ENCODE measurements at places on chromosomes 4 and X.

GRCh38 chrX:13808293-13808692 is 8.6 kb downstream of the GPM6B start:
- DNase-seq: no peak

GRCh38 chr4:7396186-7396910 is 38.4 kb downstream of the PSAPL1 start:
- no peak for DNase-seq

DNA sequence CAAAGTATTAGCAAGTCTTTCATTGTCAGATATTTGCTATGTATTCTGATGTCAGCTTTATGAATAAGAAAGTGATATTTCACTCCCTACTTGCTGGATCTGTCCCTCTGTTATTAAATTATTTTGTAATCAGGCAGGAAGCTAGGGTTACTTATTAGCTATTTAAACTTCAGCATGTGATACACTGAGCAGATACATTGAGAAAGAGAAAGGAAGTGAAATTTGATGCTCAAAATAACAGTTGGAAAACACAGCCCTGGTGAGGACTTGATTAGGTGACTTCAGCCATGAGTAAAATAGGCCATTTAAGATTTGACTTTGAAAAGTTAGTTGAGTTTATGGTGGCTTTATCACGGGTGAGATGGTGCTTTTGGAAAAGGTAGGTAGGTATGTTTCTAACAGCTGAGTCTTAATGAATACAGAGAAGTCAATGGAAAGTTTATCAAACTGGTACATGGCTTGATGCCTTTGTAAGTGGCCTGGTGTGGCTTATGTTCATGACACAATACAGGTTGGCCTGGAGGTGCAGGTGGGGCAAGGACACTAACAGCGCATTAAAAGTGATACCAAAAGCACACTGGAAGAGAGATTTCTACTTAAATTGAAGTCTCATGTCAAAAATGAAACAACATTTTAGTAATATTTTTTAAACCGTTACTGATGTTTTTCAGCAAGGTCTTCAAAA is 321.2 kb upstream of the SPOCK3 start:
- no peak for DNase-seq

- no peak for DNase-seq
These were observed 563.1 kb downstream of the INPP4B start for GRCh38 chr4:142282870-142283431.

DNA sequence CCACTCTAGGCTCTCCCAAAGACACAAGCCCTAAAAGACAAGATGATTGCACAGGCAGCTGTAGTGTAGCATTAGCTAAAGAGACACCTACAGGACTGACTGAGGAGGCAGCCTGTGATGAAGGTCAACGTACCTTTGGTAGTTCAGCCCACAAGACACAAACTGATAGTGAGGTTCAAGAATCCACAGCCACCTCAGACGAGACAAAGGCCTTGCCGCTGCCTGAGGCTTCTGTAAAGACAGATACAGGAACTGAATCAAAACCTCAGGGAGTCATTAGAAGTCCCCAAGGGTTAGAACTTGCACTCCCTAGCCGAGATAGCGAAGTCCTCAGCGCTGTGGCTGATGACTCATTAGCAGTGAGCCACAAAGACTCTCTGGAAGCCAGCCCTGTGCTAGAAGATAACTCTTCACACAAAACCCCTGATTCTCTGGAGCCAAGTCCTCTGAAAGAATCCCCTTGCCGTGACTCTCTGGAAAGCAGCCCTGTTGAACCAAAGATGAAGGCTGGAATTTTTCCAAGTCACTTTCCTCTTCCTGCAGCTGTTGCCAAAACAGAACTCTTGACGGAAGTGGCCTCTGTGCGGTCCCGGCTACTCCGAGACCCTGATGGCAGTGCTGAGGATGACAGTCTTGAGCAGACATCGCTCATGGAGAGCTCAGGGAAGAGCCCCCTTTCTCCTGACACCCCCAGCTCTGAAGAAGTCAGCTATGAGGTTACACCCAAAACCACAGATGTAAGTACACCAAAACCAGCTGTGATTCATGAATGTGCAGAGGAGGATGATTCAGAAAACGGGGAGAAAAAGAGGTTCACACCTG is 306.3 kb downstream of the ANK2 start:
- DNase-seq: no peak

- DNase-seq: no peak
These were observed 54.5 kb downstream of the HTT start for GRCh38 chr4:3128976-3129375.

- DNase-seq: no peak
These were observed 208.9 kb downstream of the GBA3 start for GRCh38 chr4:22901631-22902030.

DNA sequence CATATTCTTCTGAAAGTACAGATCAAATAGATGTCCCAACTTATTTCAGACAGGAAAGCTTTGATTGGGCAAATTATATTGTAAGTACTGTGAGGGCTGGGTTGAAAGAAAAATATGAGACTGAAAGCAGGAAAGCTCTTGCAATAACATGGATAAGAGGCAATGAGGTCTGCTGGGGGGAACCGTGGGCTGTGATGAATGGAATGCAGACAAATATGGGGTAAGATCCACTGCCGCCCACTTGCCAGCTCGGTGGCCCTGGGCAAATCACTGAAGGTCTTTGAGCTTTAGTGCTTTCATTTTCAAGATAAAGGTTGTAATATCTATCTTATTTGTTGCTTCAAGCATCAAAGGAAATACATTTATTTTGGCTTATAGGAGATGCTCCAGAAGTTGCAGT is 51.0 kb downstream of the AGA start:
- DNase-seq: no peak

DNA sequence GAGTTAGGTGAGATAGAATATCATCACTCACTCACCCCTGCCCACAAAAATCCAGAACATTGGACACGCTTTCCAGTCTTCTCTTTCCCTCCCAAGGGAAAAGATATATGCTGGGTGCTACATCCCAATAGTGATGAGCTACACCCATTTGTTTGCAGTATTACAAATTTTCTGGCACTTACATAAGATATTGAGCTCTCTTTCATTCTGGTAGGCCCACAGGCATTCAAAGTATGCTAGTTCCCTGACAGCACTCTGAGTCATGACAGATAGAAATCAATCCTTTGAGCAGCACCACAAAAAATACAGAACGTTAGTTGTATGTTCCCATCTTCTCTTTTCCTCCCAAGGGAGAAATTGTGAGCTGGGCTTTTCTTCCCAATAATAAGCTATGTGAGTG is 477.6 kb upstream of the GRID2 start:
- no peak for DNase-seq

- DNase-seq: no peak
These were observed 43.0 kb downstream of the ADD1 start for GRCh38 chr4:2886622-2887021.

- DNase-seq: no peak
These were observed 322.4 kb upstream of the CPEB2 start for GRCh38 chr4:14679906-14680305.

- peak; percentile 26 for DNase-seq
These were observed 123.3 kb upstream of the TBL1X start for GRCh38 chrX:9341291-9342201.

- DNase-seq: no peak
These were observed 41.1 kb downstream of the NELFA start for GRCh38 chr4:1967512-1968149.

DNA sequence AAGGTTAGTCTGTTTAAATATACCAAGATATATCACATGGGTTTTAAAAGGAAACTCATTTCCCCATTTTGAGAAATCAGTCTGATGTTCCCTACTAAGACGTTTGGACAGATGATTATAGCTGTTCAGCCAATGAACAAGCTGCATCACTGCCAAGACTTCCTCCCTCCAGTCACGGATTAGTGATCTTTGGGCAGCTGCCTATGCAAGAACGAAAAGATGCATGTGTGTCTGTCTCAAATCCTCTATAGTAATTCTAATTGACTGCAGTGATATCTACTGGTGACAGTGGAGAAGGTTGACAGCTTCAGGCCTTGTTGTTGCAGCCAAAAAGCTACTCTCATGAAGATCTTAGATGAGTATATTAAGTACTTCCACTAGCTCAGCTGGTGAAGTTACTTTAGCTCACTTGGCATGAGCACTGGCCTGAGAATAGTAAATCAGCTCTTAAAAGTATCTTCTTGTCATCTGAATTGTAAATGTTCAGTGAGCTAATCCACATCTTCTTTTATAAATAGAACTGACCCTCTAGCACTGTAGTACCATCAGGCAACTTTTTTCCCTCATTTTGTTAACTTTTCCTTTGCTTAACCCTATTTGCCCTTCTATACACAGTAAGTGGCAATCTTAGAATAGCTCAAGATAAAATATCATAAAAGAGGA is 134.5 kb upstream of the PCDH10 start:
- DNase-seq: no peak

DNA sequence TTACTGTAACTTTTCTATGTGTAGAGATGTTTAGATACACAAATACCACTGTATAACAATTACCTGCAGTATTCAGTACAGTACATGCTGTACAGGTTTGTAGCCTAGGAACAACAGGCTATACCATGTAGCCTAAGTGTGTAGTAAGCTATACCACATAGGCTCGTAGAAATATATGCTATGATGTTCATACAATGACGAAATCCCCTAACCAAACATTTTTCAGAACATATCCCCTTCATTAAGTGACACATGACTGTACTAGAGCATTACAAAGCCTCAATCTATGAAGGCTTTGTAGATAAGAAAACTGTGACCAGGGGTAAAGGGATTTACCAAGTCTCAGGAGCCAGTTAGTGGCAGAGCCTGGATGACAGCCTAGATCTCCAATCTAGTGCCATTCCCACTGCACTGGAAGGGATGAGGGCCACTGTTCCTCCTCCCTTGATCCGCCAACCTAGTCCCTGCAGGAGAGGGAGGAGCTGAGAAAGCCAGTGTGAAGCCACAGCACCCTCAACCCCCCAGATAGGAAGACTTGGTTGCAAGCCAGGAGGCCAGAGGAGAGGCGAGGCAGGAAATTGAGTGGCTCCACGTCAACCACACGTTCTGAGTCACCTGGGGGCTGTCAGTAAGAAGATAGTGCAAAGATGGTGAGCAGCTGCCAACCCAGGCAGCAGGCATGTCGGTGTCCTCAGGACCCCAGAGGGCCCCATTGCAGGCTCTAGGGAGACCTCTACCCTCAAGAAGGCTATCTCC is 227.7 kb downstream of the BCOR start:
- no peak for DNase-seq

GRCh38 chr4:82642331-82642730 is 80.5 kb upstream of the TMEM150C start:
- DNase-seq: no peak

DNA sequence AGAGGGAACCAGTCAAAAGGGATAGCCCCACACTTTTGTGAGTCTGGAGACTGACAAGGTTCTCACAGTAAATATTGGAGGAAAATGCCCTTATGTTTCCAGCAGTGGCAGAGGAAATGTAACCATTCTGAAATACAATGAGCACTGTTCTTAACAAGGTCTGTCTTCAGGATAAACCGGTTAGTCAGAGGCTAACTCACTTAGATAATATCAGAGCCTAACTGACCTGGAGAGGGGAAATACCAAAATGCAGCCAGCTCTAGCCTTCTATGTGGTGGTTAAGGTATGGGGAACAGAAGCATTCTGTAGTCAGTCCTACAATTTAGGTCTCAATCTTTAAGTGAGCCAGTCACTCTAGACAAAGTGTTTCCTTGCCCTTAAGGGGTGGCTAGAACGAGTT is 70.8 kb downstream of the TBCK start:
- DNase-seq: no peak
